ENCODE measurements at places on chromosomes 12 and 14.
A peak's percentile ranks its signal among the peaks of the same experiment; 100 is the strongest.

DNA sequence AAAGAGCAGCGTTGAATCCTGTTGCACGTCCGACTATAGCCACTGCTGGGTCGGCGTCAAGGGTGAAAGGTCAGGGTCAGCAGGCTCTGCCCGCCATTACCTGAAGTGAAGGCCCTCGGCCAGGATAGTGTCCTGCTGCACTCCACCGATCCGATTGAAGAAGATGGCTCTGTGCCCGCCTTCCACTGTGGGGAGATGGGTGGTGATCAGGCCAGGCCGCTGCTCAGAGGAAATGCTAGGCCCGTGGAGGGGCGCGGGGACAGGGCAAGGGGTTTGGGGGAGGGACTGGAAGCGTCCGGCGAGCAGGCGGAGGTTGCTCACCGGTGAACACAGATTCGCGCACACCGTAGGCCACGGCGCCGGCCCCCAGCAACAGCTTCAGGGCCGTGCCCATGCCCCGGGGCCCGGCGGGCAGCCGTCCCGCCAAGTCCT is 352 bp downstream of the PHB2 start:
- no peak for DNase-seq

DNA sequence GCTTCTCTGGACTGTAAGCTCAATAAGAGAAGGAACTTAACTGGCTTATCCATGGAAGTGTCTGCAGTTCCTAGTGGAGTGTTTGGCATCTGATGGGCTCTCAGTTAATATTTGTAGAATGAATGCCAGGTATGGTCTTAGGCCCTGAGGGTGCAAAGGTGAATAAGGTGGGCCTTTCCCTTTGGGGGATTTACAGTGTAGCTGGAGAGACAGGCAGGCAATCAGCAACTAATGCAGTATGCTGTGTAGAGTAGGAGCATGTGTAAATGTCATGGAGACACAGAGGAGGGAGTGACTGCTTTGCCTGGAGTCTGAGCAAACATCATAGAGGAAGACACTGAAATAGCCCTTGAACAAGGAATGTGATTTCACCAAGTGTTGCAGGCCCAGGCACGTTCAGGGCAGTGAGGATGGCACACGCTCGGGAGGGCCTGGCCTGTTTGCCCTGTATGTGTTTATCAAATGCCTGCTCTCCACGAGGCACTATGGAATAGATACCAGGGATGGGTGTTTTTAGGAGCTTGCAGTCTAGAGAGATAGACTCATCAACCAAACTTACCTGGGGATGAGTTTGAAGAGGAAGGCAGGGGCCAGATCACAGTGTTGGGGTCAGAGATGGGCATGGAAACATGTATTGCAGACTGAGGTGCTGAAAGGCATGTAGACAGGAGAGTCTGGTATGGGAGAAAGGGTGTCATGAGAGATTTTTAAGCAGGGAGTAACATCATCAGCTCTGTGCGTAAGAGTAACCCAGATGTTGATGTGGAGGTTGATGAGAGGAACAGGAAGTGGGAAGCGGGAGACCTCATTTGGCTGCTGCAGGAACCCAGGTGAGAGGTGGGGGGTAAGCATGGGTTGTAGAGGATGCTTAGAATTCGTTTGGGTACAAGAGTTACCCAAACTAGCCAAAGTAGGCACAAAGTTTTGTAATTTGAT is 54.1 kb downstream of the PLXNC1 start:
- no peak for DNase-seq

DNA sequence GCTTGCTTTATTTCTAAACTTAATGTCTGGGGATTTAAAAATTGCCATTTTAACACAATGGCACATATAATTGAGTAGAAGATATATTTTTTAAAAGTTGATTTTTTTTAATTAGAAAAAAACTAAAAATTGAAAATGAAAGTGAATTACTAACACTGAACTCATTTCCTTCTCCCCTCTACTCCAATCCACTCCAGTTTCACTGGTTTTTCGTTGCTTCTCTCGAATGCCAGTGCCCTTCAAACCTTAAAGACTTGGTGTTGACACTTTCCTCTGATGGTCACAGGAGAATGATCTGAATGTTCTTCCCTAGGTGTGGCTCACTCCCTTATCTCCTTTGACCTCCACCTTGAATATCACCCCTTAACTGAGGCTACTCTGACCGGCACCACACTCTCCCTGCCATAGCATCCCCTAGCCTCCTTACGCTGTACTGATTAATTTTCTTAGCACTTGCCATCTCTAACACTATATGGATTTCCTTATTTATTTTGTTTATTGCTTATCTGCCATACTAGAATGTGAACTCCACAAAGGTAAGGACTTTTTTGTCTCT is 107.1 kb downstream of the LIN7A start:
- no peak for DNase-seq

DNA sequence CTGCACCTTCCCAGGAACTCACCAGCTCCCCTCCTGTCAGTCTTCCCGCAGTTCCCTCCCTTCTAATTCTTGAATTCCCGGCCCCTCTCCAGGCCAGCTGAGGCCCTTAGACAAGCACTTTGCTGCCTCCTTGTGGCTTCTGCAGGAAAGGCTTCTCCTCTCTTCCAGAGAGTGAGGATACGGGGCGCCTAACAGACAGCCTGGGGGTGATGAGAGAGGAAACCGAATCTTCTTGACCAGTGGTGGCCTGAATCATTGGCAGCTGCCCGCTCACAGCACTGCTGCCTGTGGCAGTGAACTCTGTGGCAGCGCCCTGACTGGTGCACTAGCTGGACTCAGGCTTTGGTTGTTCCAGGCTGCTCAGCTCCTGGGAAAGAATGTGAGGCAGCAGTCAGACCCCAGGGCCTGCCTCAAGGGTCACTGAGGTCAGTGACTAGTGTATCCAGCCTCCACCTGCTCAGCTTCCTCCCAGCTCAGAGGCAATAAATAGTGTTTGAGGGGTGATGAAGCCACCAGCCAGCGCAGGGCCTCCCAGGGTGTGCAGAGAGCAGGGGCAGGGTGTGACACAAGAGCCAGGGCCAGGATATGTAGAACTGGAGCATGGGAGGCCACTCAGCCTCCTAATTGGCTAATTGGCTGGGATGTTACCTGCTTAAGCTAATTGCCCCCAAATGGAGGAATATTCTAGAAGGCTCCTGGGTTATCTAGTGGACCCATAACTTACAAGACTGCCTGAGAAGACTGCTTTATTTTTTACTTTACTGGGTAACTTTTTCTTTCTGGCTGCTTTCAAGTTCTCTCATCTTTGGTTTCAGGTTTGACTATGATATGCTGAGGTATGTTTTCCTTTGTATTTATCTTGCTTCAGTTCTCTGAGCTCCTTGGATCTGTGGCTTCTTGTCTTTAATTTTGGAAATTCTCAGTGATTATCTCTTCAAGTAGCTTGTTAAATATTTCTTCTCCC is 12.9 kb upstream of the MCRS1 start:
- peak; percentile 89 for DNase-seq

DNA sequence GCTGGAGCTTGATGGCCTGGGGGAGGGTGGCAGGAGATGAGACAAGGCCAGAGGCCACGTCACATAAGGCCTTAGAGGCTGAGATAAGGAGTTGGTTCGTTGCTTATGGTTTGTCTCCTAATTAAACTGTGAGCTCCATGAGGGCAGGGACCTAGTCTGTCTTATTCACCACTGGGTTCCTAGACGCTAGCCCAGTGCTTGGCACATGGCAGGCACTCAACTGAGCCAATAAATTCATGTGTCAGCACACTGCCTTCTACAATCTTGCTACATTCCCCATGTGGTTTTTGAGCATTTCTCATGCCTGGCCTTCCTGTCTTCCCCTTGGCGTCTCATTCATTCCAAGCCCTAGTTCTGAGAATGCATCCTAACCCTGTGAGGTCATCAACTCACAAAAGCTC is 92.5 kb upstream of the MED13L start:
- DNase-seq, result no peak

- peak; percentile 77 for DNase-seq
Observed at GRCh38 chr12:113030875-113031525, 25.5 kb upstream of the DTX1 start.

DNA sequence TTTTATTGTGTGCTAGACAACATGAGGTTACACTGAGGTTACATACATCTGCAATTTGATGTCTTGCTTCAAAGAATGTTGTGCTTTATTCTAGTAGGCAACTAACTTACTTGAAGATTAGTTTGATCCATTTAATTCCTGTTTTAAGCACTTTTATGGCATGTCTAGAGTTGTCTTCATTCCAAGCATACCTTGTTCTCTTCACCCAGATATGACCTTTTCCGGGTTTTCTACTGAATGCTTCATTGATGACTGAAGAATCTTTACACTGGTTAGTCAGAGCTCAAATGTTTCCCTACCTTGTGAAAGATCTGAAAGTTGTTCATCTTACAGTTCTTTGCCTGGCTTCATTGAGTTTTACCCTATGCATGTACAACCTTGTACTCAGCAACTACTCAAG is 274.0 kb upstream of the KITLG start:
- peak; percentile 64 for DNase-seq

DNA sequence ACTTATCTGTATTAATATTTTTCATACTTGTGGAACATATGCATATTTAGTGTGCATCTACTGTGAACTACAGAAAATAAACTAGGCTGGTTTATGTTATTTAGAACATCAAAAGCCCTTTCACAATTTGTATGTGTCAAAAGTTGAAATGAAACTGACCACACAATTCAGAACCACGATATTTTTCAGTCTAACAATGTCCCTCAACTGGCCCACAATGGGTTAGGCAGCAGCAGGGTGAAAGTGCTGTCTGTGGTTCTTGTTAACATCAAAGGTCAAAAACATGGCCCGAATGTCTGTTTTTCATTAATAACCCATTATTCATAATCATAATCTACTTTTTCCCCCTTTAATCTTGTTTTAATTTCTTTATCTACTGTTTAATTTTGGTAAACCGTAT is 559.9 kb upstream of the ATP2B1 start:
- DNase-seq, result no peak

DNA sequence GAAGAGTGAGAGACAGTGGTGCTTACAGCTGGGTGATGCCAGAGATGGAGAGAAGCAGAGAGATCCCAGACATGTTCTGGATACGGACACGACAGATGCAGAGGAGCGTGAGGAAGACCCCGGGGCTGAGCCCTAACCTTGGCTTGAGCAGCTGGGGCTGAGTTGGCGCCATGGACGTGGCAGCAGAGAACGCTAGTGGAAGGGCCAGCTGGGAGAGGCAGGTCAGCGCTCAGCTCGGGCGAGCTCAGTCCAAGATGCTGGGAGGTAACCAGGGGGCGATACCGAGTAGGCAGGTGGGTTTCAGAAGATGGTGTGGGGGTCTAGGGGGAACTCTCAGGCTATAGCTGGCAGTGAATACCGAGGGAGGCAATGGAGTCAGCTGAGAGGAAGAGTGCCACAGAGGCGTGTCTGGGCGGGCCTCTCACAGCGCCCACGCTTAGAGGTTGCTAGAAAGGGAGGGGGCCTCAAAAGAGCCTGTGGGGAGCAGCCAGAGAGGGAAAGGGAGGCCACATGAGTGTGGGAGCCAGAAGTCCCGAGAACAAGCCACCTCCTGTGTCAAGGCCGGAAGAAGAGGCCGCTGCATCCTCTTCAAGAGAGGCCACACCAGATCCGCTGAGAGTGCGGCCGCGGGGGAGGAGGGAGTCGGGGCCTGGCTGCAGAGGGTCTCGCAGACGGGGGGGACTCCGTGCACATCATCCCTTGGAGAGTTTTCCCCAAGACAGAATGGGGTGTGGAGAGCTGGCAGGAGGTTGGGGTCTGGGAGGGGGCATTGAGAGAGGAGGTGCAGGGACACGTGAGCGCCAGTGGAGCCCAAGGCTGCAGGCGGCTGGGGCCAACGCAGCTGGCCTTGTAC is 57.0 kb upstream of the DIO3 start:
- no peak for DNase-seq

DNA sequence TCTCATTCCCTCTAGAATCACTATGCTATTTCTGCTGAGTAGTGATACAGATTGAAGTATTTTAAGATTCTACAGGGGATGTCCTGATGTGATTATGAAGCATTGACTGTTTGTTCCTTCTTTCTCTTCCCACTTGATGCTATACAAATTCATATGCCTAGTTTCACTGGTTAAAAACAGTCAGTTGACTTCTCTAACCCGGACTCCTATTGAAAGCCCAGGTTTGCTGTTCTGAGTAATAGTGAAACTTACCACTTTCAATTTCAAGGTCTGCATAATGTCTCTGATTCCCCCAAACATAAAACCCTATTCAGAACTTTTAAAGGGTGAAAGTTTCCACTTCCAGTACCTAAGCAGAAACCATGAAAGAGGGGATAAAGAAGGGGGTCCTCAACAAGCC is 117.7 kb upstream of the RPL10L start:
- no peak for DNase-seq

- no peak for DNase-seq
Observed at GRCh38 chr14:85182282-85182681, 347.7 kb upstream of the FLRT2 start.

DNA sequence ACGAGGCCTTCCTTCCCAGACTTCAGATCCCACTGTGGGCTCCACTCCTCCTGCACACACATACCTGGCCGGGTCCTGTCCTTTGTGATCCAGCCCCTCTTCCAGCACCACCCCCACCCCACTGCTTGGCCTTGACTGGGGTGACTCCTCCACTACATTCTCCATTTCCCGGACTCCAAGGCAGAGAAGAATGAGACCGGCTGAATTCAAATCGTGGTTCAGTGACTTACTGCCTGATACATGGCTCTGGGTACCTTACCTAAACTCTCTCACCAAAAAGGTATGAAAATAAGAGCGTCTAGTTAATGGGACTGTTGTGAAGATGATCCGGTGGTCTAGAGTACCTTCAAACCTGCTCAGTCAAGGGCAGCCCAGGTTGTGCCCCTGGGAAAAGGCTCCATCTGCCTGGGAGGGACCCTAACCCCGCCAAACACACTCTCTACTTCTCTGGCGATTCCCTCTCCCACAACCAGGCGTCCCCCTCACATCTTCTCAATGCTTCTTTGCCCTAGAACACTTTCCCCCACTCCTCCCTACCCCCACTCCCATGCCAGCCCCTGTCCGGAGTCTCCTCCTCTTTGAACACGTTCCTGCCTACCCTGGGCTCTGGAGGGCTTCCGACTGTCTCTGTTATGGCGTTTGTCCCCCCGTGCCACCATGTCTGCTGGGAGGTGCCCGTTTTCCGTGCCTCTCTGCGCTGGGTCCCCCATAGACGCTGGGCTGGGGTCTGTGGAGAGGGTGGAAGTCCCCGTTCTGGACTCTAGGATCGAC is 1.5 kb upstream of the ZBTB42 start:
- DNase-seq, result no peak

DNA sequence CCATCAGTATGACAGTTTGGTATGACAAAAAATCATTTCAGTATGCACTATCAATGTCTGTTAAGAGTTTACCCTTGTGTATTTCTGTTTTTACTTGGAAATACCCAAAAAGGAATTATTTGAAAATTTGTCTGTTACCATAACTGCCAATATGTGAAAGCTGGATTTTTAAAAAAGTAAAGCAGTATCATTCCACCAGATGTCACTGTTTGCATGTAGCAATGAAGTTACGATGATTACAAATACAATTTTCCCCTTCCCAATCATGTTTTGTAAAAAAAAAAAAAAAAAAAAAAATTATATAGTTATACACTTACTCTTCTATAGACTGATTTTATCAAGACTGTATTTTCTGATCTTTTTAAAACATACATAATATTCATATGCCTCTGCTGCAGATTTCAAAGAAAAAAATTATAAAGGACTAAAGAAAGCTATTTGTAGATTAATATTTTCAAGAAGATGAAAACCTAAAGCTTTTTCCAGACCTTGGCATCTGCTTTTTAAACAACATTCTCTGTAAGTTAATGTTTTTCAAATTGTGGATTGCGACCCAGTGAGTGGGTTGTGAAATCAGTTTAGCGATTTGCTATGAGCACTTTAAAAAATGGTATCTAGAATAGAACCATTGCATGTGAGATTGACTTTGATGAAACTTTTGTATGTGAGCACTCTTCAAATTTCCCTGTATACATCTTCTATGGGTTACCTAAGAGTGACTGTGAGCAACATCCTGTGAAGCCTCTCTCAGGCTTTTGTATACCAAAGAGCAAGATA is 114.2 kb downstream of the TTC6 start:
- DNase-seq, result peak; percentile 31

GRCh38 chr12:29547151-29547632 is 49.7 kb upstream of the OVCH1 start:
- DNase-seq, result no peak

Measured in HT-29 (cell line).